ENCODE measurements at places on chromosomes 4 and X.
A peak's percentile ranks its signal among the peaks of the same experiment; 100 is the strongest.

DNA sequence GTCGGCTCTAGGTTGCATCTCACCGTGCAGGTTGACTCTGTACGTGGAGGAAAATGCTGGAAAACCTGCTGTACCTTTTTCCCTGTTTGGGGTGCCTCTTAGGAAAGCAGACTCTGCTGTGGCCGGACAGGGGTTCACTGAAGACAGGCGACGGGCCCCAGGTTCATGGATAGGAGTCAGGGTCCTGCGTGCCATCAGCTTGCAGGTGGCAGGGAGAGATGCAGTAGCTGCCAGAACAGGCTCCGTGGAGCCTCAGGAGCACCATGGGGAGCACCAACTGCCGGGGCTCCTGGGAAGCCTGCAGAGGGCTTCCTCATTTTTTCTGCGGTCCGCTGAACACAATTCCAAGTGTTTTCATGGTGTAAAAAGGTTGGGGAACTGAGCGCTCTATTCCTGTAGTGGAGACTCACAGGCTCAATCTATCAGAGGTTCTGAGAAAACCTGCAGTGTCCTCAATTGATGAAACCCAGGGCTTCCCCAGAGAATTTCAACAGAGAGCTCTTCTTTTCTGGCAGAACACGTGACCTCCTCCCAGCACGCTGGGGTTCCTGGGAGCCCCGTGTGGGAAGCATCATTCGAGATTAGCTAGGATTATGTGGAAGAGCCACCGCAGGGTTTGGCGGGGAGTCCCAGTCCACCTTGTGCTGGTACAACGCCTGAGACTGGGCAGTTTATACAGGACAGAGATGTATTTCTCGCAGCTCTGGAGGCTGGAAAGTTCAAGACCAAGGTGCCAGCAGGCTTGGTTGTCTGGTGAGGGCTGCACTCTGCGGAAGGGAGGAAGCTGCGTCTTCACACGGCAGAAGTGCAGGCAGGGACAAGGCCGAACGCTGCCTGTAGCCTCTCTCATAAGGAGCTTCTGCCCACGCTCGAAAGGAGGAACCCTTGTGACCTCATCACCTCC lies 1.6 kb downstream of the HTRA3 start:
- DNase-seq: no peak

GRCh38 chr4:145056325-145057130 lies 41.5 kb downstream of the ANAPC10 start:
- no peak for DNase-seq

- no peak for DNase-seq
Observed at GRCh38 chr4:122722256-122722655, 10.2 kb upstream of the BBS12 start.

- no peak for DNase-seq
Observed at GRCh38 chr4:20248155-20248558, 3.5 kb upstream of the SLIT2 start.

DNA sequence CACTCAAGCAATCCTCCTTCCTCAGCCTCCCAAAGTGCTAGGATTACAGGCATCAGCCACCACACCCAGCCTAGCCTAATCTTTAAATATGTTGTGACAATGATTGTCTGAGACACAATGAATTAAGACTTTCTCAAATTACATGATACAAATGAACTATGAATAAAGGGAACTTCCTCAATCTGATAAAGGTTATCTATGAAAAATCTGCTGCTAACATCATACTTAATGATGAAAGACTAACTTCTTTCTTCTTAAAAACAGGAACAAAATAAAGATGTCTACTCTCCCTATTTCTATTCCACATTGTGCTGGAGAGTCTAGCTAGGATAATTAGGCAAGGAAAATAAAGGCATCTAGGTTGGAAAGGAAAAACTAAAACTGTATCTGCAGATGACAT lies 60.0 kb downstream of the PDHA1 start:
- no peak for DNase-seq

DNA sequence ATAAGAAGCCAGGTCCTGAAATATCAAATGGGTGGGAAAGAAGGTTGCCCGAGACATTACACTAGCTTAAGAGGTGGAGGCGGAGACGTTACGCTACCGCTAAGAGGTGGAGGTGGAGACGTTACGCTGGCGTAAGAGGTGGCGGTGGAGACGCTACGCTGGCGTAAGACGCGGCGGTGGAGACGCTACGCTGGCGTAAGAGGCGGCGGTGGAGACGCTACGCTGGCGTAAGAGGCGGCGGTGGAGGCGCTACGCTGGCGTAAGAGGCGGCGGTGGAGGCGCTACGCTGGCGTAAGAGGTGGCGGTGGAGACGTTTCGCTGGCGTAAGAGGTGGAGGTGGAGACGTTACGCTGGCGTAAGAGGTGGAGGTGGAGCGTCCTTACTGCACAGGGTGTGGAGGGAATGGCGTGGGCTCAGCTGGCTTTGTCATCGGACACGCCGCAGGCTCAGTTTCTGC lies 12.8 kb downstream of the CYP4V2 start:
- peak; percentile 66 for DNase-seq

DNA sequence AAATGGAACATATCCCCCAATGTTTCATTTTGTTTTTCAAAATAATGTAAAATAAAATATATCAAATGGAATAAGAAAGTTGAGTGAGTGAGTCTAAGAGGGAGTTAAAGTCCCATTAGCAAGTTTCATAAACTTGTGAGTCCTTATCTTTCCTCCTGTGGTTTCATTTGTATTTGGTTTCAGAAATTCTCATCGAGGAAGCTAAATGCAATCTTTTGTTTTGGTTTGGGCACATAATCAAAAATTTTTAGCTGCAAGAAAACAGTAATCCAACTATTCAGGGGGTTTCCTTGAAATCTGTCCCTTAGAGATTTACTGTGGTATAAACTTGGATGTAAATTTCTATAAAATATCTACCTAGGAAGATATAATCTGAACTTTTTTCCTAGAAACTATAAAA lies 124.2 kb downstream of the CAMK2D start:
- DNase-seq: no peak

DNA sequence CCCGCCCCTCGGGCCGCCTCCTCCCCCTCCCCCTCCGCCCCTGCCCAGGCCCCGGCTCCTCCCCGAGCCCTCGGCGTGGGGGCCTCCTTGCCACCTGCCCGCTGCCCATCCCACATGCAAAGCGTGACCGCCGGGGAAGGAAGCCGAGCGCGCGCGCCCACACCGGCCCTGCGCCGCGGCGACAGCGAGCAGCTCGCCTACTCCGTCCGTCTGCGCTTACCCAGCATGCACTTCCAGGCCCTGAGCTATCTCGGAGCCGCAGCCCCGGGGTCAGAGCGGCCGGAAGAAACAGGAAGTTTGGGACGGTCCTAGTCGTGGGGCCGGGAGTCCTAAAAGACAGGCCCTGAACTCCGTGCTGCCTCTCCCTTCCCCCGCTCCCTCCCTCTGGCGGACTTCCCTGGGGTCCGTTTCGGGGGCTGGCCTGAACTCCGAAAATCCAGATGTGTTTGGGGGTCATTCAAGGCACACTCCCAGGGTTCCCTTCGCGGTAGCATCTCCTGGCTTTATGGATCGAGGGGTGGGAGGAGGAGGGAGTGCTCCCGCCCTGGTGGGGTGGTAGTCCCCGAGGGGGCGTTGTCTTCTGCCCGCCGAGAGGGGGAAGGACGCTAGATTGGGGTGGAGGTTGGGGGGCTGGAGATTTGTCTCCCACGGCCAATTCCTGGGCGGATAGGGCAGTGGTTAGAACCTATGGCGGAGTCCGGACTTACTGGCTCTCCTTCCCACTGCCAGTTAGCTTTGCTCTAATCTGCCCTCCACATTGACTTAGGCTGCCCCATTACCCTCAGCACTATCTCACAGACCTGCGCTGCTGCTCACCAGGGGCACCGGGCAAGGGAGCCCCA lies 25.0 kb upstream of the BCORL1 start:
- no peak for DNase-seq

GRCh38 chr4:95124906-95125504 lies 367.2 kb downstream of the BMPR1B start:
- DNase-seq: no peak

GRCh38 chr4:122796801-122797404 lies 29.7 kb upstream of the FGF2 start:
- no peak for DNase-seq

DNA sequence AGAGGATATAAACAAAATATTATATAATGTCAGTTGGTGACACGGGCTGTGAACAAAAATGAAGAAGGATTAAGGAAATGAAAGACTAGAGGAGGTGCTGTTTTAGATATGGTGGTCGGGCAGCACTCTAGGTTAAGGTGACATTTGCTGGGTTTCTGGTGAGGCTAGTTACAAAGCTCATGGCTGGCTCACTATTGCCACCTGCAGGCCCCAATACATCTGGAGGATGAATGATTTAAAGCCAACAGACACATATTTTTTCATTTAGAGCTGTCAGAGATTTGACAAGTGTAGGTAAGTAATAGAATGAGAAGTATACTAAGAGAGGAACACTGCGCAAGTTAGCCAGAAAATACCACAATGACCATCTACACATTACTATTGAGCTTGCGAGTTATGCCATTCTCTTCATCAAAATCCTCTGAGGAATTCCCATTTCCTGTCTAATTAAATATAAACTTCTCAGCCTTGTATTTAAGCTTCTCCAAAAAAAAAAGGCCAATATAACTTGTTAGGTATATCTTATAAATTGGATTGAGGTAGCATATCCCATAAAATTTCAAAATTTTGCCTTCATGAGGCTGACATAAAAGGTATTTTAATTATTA lies 6.4 kb upstream of the FGG start:
- peak; percentile 8 for DNase-seq

GRCh38 chr4:181204109-181204508 lies 1039.1 kb upstream of the TENM3 start:
- no peak for DNase-seq
